ENCODE measurements at places on chromosomes 3 and 15.

GRCh38 chr3:72538070-72538745 is 310.0 kb downstream of the SHQ1 start:
- DNase-seq: no peak

GRCh38 chr3:29370476-29371420 is 89.9 kb downstream of the RBMS3 start:
- DNase-seq: no peak

DNA sequence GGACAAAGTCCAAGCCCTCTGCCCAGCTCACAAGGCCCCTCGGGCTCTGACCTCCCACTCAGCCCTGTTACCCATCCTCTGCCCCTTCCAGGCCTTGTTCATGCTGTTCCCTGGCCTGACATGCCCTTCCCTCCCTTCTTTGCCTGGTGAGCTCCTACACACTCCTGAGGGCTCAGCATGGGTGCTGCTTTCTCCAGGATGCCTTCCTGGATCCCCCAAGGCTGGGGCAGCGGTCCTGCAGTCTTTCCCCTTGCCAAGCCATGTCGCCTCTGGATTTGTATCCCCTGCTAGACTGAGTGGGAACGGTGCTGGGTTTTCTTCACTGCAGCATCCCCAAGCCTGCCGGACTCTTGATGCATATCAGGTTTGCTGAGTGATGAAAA is 35.9 kb downstream of the FAM3D start:
- no peak for DNase-seq

DNA sequence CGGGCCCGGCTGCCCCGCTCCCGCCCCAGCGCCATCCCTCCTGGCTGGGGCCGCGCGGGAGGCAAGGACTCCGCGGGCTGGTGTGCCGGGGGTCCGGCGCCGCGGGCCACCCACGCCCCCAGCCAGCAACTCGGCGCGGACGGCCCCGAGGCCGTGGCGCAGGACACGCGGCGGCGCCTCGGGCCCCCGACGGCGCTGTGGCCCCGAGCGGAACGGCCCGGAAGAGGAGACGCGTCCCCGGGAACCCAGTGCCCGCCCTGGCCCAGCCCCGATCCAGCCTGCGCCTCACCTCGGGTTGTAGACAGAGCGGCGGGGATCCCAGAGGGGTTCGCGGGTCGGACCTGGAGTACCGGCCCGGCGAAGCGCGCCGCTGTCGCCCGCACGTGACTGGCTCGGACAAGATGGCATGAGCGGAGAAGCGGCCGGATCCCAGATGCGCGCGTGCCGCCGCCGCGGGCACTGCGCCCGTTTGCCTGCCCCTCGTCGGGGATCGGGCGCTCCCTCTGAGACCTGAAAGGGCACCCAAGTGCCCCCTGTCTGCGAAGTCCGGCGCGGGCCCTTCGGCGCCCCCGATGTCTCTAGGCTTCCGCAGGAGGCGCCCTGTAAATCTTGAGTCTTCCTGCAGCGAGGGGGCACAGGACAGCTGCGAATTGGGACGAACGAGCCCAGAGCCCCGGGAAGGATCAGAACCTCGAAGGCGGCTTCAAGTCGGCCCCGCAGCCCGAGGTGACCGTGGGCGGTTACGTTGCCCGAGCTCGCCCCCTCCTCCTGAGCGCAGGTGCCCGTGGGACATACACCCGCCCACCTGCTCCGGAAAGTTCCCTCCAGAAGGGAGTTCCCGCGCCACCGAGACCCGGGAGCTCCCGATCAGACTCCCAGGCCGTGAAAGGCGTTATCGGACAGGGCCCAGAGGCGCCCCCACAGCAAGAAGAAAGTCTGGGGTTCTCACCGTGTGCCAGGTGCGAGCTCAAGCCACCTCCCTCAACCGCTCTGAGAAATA is 598 bp upstream of the SFMBT1 start:
- peak; percentile 26 for DNase-seq

DNA sequence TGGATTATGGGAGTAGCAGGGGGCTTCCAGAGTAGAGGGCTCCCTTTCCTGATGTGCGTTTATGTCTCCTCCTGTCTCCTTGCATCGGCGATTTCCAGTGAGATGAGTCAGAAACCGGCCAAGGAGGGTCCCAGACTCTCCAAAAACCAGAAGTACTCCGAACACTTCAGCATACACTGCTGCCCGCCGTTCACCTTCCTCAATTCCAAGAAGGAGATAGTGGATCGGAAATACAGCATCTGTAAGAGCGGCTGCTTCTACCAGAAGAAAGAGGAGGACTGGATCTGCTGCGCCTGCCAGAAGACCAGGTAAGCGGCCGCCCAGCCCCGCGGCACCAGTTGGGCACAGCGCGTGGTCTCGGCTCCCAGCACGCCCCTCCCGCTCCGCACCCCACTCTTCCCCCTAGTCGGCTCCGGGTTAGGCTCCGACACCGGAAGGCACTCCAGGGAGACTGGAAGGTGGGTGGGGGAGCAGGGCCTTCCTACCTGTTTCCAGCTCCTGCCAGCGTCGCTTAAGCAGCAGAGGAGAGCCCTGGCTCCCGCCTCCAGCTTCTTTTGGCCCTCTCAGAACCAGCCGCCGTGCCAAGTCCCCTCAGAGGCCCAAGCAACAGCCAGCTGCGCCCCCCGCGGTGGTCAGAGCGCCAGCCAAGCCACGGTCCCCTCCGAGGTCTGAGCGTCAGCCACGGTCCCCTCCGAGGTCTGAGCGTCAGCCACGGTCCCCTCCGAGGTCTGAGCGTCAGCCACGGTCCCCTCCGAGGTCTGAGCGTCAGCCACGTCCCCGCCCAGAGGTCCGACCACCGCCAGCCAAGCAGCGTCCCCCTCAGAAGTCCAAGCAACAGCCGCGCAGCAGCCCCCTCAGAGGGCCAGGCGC is 34.7 kb downstream of the MOBP start:
- no peak for DNase-seq

DNA sequence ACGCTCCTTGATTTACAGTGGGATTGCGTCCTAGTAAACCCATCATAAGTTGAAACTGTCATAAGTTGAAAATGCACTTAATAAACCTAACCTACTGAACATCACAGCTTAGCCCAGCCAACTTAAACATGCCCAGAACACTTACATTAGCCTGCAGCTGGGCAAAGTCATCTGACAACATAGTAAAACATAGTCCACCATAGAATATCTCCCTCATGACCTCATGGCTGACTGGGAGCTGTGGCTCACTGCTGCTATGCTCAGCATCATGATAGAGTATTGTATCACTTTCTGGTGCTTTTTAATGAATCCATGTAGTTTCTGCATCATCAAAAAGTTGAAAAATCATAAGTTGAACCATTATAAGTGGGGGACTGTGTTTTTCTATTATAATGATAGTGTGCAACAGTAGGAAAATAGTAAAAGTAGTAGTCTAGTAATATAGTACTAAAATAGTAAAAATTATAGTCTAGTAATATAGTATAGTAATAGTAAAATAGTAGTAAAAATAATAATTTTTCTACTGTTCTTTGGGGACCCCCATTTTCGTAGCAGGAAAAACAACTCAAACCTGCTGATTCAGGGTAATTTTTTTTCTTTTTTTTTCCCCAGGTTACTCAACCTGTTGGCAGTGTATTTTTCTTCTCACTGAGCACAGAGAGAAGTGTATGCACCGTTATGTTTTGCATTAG is 233.5 kb downstream of the MYRIP start:
- DNase-seq: no peak

DNA sequence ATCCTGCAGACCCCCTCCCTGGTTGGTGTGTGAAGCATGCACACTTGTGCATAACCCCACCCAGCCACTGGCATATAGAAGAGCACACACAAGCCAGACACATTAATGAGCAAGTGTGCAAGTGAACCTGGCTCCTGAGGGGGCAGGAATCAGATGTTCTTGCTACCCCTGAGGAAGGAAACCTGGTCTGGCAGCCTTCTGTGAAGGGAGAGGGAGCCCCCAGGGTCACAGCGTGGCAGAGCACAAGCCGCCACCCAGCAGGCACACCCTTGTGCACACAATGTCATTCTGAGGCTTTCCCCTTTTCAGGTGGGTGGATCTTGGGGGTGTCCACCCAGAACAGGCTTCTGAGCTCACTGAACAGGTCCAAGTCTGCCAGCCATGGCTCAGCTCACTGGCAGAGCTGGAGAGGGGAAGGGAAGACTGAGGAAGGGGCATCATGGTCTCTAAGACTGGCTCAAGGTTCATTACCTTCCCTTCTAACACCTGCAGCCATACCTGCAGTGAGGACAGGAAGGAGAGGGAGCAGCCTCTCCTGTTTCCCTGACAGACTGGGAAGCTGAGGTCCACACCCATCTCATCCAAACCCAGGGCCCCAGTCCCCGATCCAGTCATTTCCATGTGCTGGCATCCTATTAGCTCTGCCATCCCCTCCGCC is 31.6 kb upstream of the SEMA3F start:
- no peak for DNase-seq

DNA sequence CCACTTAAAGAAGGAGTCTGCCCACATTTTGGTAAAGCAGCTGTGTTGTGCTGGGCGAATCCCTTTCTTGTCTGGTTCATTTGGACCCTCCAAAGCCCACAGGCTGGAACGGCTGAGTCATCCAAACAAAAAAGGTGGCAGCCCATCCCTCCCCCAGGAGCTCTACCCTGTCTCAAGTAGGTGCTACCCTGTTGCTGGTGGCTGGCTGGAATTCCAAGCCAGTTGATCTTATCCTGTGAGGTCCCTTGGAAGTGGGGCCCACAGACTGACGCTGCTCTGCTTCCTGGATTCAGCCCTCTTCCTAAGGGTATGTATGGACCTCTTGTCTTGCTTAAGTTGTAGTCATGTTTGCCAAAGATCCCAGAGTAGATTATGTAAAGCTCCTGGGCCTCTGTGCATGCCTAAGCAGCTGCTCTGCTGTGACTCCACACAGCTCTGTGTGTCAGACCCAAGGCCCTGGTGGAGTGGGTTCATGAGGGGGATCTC is 44.5 kb downstream of the CCR1 start:
- no peak for DNase-seq

GRCh38 chr15:62812515-62812835 is 230.1 kb upstream of the TPM1 start:
- no peak for DNase-seq

DNA sequence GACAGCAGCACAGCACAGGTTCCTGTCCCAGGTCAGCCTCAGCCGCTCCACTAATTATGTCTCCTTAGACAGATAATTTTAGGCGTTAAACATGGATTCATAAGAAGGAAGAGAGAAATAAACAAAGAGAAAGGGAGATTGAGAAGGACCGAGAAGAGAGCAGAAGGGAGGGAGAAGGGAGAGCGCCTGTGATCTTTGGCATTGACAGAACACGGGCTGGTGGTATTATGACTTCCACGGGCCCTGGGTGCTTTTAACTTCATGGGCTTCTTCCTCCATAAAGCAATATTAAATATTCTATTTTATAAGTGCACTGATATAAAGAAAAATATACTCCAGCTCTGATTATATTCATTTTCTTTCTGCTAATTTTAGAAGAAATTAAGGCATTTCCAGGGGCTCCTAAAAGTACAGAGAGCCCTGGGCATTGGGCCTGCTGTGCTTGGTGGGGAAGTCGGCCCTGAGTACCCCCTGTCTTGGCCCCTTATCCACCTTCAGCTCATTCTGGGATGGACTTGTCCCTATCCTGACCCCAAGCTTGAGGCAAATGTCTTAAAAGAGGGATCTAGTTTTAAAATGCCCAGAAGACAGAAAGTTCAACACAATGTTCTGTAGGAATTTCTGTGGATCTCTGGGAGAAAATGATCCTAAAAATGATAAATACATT is 135.3 kb downstream of the MEX3B start:
- DNase-seq: no peak

DNA sequence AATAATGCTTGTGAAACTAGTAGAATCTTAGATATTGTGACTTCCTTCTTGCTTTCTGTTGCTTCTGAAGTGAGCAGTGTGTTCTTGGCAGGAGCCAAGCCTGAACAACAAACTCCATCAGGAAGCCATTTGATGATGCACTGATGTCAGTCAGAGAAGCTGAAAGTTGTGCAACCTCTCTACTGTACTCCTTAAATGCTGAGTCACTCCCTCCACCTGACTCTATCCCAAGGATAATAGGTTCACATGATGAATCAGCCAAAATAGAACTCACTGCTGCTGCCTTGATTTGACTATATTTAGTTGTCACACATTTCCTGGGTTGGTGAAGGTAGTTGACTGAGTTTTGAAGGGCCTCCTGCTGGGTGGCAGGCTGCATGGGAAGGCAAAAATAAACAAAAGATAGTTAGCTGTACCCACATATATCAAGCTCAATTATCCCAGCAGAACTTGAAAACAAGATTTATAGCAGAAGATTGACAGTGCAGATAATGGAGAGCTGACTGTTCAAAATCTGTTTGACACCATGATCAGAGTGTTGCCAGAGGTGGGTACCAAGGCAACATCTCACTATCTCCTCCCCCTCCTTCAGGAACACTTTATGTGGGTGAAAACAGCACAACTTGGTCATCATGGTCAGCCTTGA is 328.4 kb upstream of the DPH6 start:
- no peak for DNase-seq

DNA sequence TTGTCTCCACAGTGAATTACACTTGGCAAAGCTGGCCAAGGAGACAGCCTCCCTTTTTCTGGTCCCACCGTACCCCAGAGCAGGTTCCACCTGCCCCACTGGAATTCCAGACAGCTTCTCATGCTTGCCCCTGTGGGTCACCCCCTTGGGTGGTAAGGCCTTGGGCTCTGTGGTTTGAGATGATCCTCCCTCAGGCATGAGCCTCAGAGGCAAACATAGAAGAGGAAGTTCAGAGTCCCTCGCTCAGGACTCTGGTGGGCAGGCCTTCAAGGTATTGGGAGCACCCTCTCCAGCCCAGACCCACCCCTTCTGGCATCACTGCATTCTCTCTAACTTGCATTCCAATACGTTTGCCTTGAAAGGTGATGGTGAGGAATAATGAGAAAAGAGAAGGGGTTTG is 17.6 kb upstream of the UBA7 start:
- no peak for DNase-seq

DNA sequence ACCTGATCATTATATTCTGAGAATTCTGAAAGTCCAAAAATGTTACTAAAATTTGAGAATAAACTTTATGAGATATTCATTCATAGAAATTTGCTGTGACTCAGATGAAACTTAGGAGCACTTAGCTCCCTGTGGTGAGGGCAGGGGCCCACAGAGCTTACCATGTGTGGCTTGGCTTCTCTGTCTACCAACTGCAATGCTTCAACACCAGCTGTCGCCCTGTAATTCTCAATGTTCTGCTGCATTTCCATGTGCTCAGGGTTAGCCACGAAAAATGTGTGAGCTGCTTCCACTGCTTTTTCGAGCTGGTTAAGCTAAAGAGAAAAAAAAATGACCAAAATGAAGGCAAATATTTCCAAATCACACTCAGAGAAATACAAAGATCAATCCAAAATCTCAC is 125.6 kb downstream of the P3H2 start:
- DNase-seq: no peak

DNA sequence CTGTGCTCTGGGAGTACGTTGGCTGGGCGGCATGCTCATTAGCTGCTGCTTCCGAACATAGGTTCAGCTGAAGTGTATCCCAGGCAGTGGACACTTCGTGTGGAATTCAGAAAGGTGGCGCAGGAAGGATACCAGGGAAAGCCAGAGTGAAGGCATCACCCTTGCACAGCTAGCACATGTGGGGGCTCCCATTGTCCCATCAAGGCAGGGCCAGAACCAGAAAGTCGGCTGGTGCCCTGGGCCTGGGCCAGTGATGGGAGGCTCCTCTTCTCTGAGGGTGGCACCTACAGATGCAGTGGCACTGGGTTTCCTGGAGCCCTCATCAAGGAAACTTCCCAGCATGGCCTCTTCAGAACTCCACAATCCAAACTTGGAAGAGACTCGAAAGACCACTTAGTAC is 56.6 kb downstream of the PGPEP1L start:
- no peak for DNase-seq

All from activated T-helper 1 cell treated with anti-CD3 and anti-CD28 coated beads, Interleukin-2, amount 50 U/mL, for 16 hours (primary cell).